ENCODE measurements at places on chromosomes 3 and 15.

- DNase-seq, result no peak
Measured at GRCh38 chr3:24387000-24387399, 107.7 kb downstream of the THRB start.

DNA sequence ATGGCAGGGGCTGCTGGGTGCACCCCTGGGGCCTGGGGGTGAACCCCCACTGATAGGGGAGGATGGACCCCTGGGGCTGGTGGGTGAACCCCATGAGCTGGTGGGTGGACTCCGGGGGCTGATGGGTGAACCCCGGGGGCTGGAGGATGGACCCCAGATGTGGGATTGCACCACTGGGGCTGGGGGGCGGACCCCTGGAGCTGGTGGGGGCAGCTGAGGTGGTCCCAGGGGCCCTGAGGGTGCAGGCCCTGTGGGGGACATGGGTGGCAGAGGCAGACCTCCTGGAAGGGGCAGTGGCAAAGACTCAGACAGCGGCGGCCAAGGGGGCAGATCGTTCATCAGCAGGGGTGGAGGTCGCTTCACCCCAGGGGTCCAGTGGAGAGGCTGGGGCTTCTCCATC is 17.4 kb upstream of the TXNRD3 start:
- DNase-seq, result no peak

- no peak for DNase-seq
Measured at GRCh38 chr3:133944641-133945380, 49.1 kb upstream of the RAB6B start.

GRCh38 chr3:44235604-44236484 is 5.8 kb upstream of the TOPAZ1 start:
- peak; percentile 70 for DNase-seq

GRCh38 chr15:84937144-84937543 is 44.5 kb upstream of the PDE8A start:
- DNase-seq, result no peak

- DNase-seq, result peak; percentile 38
Measured at GRCh38 chr15:25710184-25710583, 152.9 kb downstream of the ATP10A start.

GRCh38 chr15:99015698-99016568 is 8.3 kb upstream of the PGPEP1L start:
- DNase-seq, result peak; percentile 42

- no peak for DNase-seq
Measured at GRCh38 chr3:62135741-62136140, 237.6 kb downstream of the FEZF2 start.

GRCh38 chr15:80804970-80805495 is 25.9 kb downstream of the CEMIP start:
- no peak for DNase-seq

DNA sequence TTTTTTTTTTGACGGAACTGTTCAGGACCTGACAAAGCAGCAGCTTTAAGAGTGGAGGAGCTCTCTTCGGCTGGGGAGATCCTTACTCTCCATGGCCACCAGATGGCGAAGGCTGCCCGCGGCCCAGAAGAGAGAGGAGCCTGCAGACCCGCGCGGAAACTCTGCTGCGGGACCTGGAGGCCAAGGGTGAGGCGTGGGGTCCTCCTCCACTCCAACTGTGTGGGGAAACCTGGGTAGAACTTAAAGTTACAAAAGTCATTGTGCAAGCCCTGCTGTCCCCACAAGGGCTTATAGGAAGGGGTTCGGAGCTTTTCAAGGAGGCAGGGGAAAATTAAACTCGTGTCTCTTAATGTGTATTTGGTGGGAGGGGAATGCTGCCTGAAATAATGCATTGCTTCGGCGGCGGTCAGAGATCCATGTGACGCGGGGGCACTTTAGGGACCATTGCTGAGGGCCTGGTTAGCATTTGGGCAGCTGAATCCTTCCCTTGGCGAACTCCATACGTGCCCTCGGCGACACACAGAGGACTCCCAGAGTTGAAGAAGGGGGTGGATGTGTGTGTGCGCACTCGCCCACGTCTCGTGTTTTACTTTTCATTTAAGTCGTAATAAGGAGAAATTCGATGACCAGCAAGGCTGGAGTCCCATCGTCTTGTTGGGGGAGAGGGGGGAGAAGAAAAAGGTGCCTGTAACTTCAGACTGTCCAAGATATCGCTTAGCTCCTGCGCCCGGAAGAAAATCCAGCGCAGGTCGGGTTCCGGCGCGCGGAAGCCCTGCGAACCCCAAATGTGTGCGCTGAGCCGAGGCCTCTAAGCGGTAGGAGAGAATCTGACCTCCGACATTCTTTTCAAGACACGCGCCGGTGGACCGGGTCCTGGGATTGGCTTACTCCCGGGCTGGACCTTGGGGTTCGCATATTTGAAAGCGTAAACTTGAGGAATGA is 9.7 kb downstream of the EOMES start:
- DNase-seq, result peak; percentile 85

GRCh38 chr3:16768956-16769355 is 115.8 kb upstream of the PLCL2 start:
- DNase-seq, result no peak

DNA sequence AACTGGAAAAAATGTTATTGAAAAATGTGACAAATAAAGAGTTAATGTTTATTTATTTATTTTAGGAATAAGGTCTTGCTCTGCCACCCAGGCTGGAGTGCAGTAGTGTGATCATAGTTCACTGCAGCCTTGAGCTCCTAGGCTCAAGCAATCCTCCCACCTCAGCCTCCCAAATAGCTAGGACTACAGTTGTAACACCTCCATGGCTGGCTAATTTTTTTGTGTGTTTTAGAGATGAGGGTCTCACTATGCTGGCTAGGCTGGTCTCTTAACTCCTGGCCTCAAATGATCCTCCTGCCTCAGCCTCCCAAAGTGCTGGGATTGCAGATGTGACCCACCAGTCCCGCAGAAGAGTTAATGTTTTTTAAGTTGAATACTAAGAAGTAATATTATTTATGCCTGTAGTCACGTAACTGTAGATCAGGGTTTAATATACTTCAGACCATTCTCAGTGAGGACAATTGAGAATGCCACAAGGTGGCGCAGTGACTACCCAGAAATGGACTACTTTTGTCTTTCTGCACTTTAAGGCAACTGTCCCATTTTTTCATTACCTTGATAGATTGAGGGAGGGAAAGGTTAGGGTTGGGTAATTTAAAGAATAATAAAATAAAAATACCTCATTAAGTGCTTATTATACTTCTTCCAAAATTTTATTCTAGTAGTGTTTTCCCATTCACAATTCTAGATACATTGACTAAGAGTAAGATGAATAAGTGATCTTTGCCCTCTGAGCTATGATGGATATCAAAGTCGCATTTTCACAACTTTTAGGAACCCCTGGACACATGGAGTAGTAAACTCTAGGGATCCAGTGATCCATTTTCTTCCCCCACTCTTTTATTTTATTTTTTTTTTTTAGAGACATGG is 6.0 kb downstream of the MUC13 start:
- peak; percentile 50 for DNase-seq

GRCh38 chr3:25820366-25820765 is 30.5 kb downstream of the OXSM start:
- DNase-seq, result no peak

- DNase-seq, result no peak
Measured at GRCh38 chr15:93179072-93179471, 90.1 kb upstream of the RGMA start.

DNA sequence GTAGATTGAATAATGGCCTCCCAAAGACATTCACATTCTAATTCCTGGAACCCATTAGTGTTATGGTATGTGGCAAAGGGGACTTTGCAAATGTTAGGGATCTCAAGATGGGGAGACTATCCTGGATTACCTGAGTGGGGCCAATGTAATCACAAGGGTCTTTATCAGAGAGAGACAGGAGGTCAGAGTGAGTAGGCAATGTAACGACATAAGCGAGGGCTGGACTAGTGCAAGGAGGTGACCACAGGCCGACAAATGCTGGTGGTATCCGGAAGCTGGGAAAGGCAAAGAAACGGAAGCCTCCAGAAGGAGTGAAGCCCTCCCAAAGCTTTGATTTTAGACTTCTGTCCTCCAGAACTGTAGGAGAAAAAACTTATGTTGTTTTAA is 26.5 kb upstream of the AQP9 start:
- no peak for DNase-seq

DNA sequence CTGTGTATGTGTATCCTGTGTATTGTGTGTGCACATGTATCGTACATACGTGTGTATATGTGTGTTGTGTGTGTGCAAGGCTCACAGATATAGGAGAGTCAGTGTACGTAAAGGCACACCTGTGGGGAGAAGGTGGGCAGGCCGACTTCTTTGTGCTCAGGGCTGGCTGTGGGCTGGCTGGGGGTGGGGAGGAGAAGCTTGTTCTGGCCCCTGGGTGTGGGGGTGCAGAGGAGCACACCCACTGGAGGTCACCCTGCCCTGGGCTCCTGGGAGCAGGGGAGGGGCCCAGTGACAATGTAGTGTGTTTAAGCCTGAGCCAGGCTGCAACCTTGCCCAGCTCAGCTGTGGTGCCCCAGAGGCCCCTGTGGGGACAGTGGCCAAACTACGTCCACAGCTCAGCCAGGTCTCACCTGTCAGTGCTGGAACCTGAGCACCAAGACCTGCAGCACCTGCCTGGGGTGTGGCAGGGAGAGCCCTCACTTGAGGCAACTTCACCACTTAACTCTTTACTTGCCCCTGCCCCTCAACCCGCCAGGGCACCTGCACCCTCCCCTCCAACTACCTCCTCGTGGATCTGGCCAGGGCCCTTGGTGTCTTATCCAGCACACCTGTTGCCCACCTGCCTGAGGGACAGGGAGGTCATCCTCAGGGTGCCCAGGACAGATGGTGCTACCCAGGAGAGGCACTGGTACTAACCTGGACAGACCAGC is 2.6 kb upstream of the HHATL start:
- no peak for DNase-seq

DNA sequence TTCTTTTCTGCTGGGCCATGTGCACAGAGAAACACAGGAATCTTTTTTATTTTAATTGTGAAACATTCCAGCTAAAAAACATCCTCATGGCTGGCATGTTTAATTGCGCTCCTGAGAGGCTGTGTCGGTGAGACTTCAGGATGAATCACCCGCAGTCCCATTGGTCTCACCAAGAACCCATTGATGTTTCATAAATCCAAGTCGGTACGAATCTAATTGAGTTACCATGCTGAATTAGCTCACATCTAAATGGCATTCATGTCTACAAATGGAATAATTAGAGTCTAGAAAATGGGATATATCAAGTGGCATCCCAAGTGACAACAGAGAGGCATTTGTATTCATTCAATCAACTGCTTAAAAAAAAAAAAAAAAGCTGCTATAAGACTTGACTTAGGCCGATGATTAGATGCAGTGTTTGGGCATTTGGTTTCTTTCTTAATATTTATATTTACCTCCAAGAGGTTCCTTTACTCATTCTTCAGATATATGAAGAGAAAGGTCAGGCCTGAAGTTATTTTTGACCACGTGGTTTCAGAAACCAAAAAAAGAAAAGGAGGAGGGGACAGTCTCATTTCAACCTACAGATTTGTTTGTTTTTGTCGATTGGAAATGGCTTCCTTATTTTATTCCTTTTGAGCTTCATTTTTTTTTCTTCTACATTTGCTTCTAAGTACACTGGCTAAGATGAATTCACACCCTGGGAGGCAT is 79.1 kb upstream of the FOXB1 start:
- no peak for DNase-seq

GRCh38 chr3:11136830-11137626 is 17.3 kb upstream of the HRH1 start:
- peak; percentile 32 for DNase-seq

- DNase-seq, result no peak
Measured at GRCh38 chr15:73758461-73758860, 5.3 kb upstream of the INSYN1 start.

DNA sequence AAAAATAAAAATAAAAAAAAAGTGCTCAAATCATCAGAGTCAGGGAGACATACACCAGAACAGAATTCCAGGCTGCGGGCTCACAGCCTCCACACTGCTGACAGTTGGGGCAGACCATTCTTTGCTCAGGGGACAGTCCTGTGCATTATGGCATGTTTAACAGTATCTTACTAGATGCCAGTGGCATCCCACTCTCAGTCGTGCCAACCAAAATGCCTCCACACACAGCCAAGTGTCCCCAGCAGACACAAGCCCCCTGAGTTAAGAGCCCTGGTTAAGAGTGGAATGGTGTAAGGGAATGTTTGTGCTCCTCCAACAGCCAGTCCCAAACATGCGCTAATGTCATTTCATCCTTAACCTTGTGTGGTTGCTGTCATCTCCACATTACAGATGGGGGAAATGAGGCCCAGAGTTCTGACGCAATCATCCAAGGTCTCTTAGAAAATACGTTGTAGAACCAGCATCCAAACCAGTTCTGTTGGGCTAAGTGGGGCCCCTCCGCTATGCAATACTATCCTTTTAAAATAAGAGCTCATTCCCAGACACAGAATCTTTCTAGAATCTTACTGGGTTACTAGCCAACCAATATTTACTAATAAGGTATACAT is 26.0 kb downstream of the CFAP92 start:
- no peak for DNase-seq

DNA sequence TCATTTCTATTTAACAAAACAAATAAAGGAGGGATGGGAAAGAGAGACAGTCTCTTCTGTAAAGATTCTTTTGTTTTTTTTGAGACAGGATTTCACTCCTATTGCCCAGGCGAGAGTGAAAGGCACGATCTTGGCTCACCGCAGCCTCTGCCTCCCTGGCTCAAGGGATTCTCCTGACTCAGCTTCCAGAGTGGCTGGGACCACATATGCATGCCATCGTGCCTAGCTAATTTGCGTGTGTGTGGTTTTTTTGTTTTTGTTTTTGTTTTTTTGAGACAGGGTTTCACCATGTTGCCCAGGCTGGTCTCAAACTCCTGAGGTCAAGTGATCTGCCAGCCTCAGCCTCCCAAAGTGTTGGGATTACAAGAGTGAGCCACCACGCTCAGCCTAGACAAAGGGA is 23.3 kb downstream of the STAG1 start:
- no peak for DNase-seq

DNA sequence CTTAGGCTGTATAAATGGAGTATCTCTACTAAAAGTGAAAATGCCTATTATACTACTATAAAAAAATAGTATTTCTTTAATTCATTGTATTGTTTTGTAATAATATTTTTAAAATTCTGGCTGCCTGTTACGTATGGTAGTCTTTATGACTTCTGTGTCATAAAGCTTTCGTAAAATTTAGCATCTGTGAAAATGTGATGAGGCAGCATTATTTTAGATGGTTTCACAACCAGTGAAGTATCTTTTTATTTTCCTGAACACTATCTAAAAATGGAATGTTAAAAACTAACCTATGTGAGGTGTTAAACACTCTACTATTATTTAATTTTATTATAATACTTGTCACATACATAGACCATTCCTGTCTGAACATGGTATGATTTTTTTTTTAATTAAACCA is 46.2 kb downstream of the LRCH3 start:
- no peak for DNase-seq

GRCh38 chr3:48663489-48664312 is 1.0 kb upstream of the CELSR3 start:
- DNase-seq, result peak; percentile 98

Measured in HEK293T (cell line).